Mononuclear cell (primary cell): ENCODE measurements at places on chromosomes 5 and 9. TPM values are rescaled to one million over a fixed set of nuclear protein-coding genes. Genes with fewer than 3 reads are reported as not detected.

The SPINK13 gene
- not detected for total RNA-seq

The HCN1 gene
- total RNA-seq = not detected

The POC5 gene
- total RNA-seq = 16.0 TPM

The PJA2 gene
- total RNA-seq = 162 TPM

The GPX8 gene
- 0.10 TPM for total RNA-seq

The SURF2 gene
- 9.0 TPM for total RNA-seq

The ZDHHC12 gene
- total RNA-seq = 19.6 TPM

The FAM221B gene
- not detected for total RNA-seq

The OLFM1 gene
- total RNA-seq = 4.4 TPM

The ATOSB gene
- 15.2 TPM for total RNA-seq

The SLC25A2 gene
- 0.73 TPM for total RNA-seq

The MEGF9 gene
- total RNA-seq = 13.4 TPM

The CBY3 gene
- 0.52 TPM for total RNA-seq

The OR1J2 gene
- not detected for total RNA-seq

The FOXD4L4 gene
- not detected for total RNA-seq

The SLC23A1 gene
- not detected for total RNA-seq

The CREBRF gene
- total RNA-seq = 161 TPM

The SCGB3A2 gene
- not detected for total RNA-seq

The FOXD1 gene
- total RNA-seq = 0.10 TPM

The ABO gene
- 4.5 TPM for total RNA-seq

The TUSC1 gene
- 0.52 TPM for total RNA-seq

The SPINK6 gene
- not detected for total RNA-seq

The PCDHB3 gene
- total RNA-seq = under 0.01 TPM

The SPTLC1 gene
- total RNA-seq = 44.0 TPM

The GRIA1 gene
- total RNA-seq = not detected

The FRRS1L gene
- total RNA-seq = under 0.01 TPM

The DMAC1 gene
- total RNA-seq = 2.5 TPM

The DOK3 gene
- 38.6 TPM for total RNA-seq

The SPATA31C1 gene
- total RNA-seq = not detected

The IL3 gene
- not detected for total RNA-seq

The MAP1B gene
- total RNA-seq = 0.10 TPM

The SOHLH1 gene
- not detected for total RNA-seq

The FOXD4L5 gene
- under 0.01 TPM for total RNA-seq

The TRAF1 gene
- total RNA-seq = 88.8 TPM

The TAF11L10 gene
- total RNA-seq = not detected

The CTXN3 gene
- not detected for total RNA-seq

The TTF1 gene
- total RNA-seq = 13.7 TPM

The C5orf58 gene
- total RNA-seq = not detected

The IL9 gene
- not detected for total RNA-seq

The CNTNAP3B gene
- under 0.01 TPM for total RNA-seq

The GFRA3 gene
- total RNA-seq = not detected

The ARSI gene
- 4.8 TPM for total RNA-seq

The THBS4 gene
- total RNA-seq = 0.10 TPM

The SARDH gene
- 4.7 TPM for total RNA-seq

The FOXD4L3 gene
- total RNA-seq = not detected

The IARS1 gene
- 87.9 TPM for total RNA-seq
